Activated CD8-positive, alpha-beta memory T cell treated with anti-CD3 and anti-CD28 coated beads for 4 hours (primary cell): ENCODE measurements at places on chromosomes 12 and 14.

DNA sequence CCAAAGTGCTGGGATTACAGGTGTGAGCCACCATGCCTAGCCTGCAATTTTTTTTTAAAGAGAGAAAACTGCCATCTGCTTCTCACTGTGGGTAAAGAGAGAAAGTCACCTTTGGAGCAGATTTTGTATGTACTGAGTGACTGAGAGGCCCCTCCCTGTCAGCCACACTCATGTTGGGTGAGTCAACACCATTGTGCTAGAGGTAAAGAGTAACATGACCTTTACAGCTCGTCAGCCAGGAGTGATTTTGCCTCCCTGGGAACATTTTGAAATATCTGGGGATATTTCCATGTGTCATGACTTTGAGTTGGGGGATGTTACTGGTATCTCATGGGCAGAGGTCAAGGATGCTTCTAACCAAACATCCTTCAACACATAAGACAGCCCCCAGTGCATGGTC, 115.2 kb downstream of the KSR2 start:
- no peak for DNase-seq

- DNase-seq: no peak
Observed at GRCh38 chr14:50955373-50956043, 11.2 kb upstream of the PYGL start.

DNA sequence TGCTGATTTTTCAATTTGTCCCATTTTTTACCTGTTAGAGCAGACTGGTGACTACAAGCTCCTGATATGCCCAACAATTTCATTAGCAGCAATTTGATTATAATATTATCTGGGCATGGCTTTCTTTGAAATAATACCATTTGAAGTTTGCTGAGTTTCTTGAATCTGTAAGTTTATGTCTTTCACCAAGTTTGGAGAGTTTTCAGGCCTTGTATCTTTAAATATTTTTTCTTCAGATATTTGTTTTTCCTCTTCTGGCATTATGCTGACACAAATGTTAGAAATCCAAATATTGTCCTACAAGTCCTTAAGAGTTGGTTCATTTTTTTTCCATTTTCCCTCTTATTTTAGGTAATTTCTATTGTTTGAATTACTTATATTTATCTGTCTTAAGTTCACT, 30.4 kb downstream of the SLC2A13 start:
- DNase-seq: no peak

DNA sequence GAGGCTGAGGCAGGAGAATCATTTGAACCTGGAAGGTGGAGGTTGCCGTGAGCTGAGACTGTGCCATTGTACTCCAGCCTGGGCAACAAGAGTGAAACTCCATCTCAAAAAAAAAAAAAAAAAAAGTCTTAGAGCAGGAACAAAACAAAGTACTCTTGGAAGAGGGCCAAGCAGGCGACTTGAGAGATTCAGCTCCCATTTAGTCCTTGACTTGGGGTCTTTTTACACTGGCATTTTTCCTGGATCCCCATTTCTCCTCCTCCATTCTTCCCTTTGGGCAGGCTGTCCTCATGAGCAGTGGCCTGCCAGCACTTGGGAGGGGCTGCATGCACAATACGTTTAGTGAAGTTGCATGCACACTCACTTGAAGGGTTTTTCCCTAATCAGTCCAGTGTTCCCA, 72.9 kb downstream of the C14orf132 start:
- DNase-seq: no peak

GRCh38 chr14:100498068-100498467, 89.1 kb downstream of the BEGAIN start:
- DNase-seq: no peak

- no peak for DNase-seq
Observed at GRCh38 chr12:80954857-80955520, 17.3 kb upstream of the LIN7A start.

DNA sequence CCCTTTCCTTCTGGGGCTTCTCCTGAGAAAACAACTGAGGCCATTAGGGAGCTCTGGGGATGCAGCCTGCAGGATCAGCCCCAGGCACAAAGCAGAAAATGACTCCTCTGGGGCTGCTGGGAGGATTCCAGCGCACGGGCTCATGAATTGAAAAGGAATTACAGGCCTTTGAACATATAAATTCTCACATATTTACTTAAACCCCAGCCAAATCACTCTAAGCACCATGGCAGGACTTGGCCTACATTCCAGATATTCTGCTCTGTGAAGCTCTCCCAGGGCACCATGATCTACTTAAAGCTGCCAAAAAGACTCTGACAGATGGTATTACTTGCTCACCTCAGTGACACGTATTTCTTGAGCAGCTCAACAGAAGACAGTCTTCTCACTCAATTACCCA, 87.2 kb downstream of the ZFC3H1 start:
- no peak for DNase-seq

- DNase-seq: no peak
Observed at GRCh38 chr14:47606566-47606965, 68.8 kb downstream of the MDGA2 start.

DNA sequence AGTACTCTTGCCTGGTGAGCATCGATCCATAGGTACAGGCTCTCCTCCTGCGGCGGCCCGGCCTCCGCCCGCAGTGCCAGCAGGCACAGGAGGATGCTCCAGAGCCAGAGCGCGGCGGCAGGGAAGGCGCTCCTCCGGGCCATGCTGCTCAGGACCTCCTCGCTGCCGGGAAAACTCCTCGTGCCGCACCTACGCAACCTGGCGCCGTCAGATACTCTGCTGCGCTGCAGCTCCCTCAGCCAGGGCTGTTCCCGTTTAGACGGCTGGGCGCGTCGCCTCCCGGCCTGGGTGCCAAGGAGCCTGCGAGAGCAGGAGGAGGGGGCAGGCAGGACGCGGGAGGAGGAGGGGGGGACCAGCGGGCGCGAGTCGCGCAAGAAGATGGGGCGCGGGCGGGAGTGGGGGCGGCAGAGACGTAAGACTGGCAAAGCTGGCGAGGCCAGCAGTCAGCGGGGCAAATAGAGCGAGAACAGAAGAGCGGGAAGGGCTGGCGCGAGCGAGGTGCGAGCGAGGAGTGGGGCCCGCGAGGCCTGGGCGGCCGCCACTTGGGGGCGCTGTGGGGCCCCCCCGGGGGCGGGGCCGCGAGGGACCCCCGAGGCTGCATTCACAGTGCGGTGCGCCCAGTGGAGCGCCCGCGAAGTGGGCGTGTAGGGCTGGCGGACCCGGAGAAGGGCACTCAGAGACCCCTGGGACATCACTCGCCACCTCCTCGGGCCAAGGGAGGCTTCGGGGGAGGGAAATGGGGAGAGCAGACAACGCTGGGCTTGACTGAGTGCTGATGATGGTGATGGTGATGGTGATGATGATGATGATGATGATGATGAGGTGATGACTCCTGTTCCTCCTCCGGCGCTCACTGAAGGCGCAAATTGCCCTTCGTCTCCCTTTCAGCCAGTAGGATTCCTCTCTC, at the start of gene WIF1:
WIF1 (minus strand) TSS at position 257 of the 907 bp plus-strand sequence; CDS start at position 143, 114 bp downstream.
- no peak for DNase-seq

GRCh38 chr12:6828781-6829535, 751 bp downstream of the P3H3 start:
- no peak for DNase-seq

GRCh38 chr12:28415755-28416154, 225.5 kb downstream of the CCDC91 start:
- no peak for DNase-seq

DNA sequence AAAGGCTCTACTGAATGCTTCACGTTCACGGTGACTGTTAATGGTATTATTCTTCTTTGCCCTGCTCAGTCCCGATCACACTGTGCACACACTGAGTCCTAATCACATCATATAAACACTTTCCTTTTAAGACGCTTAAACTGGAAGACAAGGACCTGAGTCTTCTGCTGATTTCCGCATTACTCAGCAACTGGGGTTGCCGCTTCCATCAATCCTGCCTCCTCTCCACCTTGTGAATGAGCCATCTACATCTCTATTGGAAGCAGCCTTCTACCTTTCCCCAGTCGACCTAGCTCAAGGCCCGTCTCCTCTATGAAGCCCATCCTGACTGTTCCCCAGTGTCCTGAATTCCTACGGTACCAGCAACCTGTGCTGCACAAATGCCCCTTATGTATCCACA, 104.7 kb downstream of the NCOR2 start:
- no peak for DNase-seq

DNA sequence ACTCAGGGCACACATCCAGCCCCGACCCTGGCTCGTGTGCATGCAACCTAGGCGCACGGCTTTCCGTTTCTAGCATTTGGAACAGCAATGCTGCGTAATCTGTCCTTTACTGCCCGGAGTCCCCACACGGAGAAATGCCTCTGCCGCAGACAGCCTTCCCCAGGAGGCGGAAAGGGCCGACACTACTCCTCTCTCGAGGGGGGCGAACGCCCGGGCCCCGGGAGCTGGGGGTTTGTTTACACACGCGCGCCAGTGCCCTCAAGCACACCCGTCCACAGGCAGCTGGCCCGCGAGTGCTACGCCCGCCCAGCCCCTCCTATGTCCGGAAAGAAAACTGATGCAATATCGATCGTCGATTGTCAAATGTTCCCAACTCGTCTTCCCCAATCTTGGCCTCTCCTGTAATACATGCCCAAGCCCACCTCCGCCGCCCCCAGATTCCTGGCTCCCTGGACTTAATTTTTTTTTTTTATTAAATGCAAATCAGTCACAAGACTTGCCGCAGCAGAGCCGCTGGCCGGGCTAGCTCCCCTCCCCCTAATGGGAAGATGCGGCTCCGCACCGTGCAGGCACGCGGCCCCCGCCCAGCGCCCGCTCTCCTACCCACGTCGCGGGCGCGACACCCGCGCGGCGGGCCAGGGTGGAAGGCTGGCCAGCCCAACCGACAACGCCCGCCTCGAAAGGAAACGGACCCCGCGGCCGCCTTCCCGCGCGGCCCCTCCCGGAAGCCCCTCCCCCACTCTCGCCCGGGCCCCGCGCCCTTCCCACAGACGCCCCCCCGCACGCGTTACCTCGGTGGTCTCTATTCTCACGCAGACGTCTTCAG, 642 bp downstream of the SLC38A2 start:
- DNase-seq: peak; percentile 33

GRCh38 chr12:121740847-121741246, 28.3 kb downstream of the TMEM120B start:
- no peak for DNase-seq

DNA sequence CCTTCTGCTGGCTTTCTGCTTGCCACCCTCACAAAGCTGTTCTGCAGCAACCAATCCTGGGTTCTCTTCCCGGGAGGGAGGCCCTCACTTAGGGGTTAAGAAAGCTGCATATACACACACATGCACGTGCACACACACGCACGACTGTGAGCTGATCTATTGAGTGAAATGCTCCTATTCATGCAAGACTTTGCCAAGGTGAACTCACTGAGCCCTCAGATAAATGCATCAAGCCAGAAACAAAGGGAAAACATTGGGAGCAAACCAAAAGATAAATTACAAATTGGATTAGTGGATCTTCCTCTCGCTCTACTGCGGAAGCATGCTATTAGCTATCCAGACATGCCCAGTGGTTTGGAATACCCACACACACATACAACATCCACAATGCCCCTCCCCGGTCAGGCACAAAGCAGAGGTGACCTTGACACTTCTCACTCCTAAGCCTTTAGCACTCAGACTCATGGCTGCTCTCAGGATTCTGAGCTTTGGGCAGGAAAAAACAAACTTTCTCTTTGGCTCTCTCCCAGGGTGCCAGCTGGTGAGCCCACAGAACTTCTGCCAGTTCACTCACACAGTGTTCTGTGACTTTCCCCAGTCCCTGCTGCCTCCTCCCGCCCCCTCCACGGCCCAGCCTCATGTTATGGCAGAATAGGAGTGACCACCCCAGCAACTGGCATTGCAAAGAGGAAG, 320.0 kb downstream of the DPF3 start:
- no peak for DNase-seq

GRCh38 chr14:31895206-31895605, 181.9 kb upstream of the ARHGAP5 start:
- no peak for DNase-seq

- DNase-seq: no peak
Observed at GRCh38 chr12:111309584-111309983, 59.3 kb downstream of the PHETA1 start.
